ENCODE measurements at places on chromosomes 3 and 15.
A peak's percentile ranks its signal among the peaks of the same experiment; 100 is the strongest.

GRCh38 chr15:70337277-70338186 lies 239.8 kb upstream of the TLE3 start:
- DNase-seq, result no peak

- DNase-seq, result no peak
Observed at GRCh38 chr3:16122661-16123060, 51.8 kb upstream of the GALNT15 start.

DNA sequence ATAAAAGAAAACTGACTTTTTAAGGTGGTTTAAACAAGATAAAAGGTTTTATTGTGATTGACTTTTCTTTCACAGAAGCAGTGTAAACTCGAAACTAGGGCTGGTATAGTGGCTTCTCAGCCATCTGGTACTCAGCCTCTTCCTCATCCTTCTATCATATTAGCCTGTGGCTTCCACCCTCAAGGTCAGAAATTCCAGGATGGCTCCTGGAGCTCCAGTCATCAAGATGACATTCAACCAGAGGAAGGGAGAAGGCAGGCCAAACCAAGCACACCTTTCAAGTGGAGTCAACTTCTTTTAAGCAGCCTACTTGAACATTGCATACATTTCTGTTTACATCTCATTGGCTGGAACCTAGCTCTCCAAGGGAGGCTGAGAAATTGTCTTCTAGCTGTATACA lies 1.3 kb upstream of the MESD start:
- DNase-seq, result no peak

GRCh38 chr3:18635215-18635614 lies 210.1 kb upstream of the SATB1 start:
- DNase-seq, result no peak

- no peak for DNase-seq
Observed at GRCh38 chr3:62873761-62874710, 1.2 kb downstream of the CADPS start.

- no peak for DNase-seq
Observed at GRCh38 chr3:49329186-49329585, 10.7 kb downstream of the USP4 start.

DNA sequence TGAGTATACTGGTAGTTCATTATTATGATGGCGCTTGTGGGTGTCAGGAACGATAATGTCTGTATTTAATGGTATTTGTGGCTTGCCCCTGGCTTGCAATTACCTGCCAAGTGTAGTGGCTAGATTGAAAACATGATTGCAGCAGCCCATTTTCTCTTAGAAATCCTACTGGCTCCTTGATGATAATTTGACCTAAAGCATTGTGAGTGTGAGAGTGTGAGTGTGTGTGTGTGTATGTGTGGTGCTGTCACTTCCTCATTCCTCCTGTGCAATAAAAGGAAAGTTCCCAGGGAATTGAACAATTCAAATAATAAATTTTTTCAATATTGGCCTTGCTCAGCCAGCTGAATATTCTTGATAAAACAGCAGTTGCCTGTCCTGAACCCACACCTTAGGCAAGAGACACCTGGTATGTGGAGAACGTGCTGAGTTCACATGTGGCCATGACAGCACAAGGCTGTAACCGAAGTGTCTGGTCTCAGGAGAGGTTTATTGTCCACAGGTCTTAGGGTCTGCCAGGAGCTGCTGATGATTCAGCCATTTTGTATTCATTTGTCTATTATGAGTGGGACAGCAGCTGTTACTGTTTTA lies 193.3 kb downstream of the CD47 start:
- DNase-seq, result peak; percentile 16

GRCh38 chr3:25911525-25912295 lies 121.8 kb downstream of the OXSM start:
- no peak for DNase-seq

- no peak for DNase-seq
Observed at GRCh38 chr3:123305192-123305591, 103.4 kb downstream of the SEC22A start.

- DNase-seq, result no peak
Observed at GRCh38 chr3:123340336-123340735, 108.6 kb downstream of the ADCY5 start.

- no peak for DNase-seq
Observed at GRCh38 chr3:170863816-170864215, 6.2 kb downstream of the RPL22L1 start.

DNA sequence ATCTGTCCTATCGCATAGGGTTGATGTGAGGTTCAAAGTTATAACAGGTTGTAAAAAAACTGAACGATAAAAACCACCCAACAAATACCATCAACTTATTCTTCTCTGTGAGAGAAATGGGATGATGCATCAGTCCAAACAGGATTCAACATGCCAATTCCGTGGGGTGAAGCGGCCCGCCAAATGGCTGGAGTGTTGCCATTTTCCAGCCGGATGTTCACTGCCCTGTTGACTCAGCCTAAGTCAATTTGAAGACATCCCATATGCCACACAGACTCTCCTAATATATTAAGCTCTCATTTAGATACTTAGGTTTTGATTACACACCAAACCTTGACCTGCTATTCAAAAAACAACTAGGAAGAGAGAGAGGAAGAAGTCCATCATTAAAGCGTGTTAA lies 311.1 kb downstream of the VPS13C start:
- DNase-seq, result peak; percentile 96

GRCh38 chr15:36883713-36884517 lies 216.4 kb downstream of the MEIS2 start:
- DNase-seq, result peak; percentile 59

- peak; percentile 10 for DNase-seq
Observed at GRCh38 chr3:38907426-38907825, 91.4 kb upstream of the SCN10A start.

DNA sequence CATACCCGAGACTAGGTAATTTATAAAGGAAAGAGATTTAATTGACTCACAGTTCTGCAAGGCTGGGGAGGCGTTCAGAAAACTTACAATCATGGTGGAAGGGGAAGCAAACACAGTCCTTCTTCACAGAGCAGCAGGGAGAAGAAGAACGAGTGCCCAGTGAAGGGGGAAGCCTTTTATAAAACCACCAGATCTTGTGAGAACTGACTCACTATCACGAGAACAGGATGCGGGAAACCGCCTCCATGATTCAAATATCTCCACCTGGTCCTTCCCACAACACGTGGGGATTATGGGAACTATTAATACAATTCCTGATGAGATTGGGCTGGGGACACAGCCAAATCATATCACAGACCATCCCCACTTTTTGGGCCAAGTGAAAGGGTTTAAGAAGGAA lies 58.8 kb upstream of the CTXND1 start:
- DNase-seq, result no peak

GRCh38 chr3:187804120-187804744 lies 59.0 kb upstream of the BCL6 start:
- no peak for DNase-seq

GRCh38 chr3:145522893-145523651 lies 637.9 kb downstream of the PLOD2 start:
- DNase-seq, result no peak

Measured in foreskin keratinocyte (primary cell).